ENCODE measurements at places on chromosomes 5 and 9. TPM values are rescaled to one million over a fixed set of nuclear protein-coding genes. Genes with fewer than 3 reads are reported as not detected.

Gene DPYSL3
- total RNA-seq: 120 TPM

Gene JMY
- 23.0 TPM for total RNA-seq

Gene PTGR1
- total RNA-seq: 77.0 TPM

Gene GFI1B
- total RNA-seq: not detected

Gene DBH
- total RNA-seq: not detected

Gene CRHBP
- 0.25 TPM for total RNA-seq

Gene SKP1
- 284 TPM for total RNA-seq

Gene SPATA31E1
- total RNA-seq: under 0.01 TPM

Gene LCN2
- total RNA-seq: not detected

Gene DIMT1
- 56.4 TPM for total RNA-seq

Gene ENG
- 7.1 TPM for total RNA-seq

Gene PCDHA4
- total RNA-seq: 0.11 TPM

Gene CHSY3
- total RNA-seq: 5.5 TPM

Gene OR1N1
- total RNA-seq: not detected

Gene FABP6
- not detected for total RNA-seq

Gene IRX1
- not detected for total RNA-seq

Gene DBN1
- total RNA-seq: 153 TPM

Gene TCF7
- 0.37 TPM for total RNA-seq

Gene PCDHA9
- total RNA-seq: 0.11 TPM

Gene PCA3
- under 0.01 TPM for total RNA-seq

Gene ARL15
- 18.2 TPM for total RNA-seq

Gene CKMT2
- 25.2 TPM for total RNA-seq

Gene ITK
- not detected for total RNA-seq

Gene IQGAP2
- 2.1 TPM for total RNA-seq

Gene MLANA
- total RNA-seq: not detected

Gene FLT4
- 0.11 TPM for total RNA-seq

Gene FRRS1L
- total RNA-seq: 2.5 TPM
